Amygdala (tissue), 56 donors: ENCODE measurements at places on chromosomes 3 and 15.

DNA sequence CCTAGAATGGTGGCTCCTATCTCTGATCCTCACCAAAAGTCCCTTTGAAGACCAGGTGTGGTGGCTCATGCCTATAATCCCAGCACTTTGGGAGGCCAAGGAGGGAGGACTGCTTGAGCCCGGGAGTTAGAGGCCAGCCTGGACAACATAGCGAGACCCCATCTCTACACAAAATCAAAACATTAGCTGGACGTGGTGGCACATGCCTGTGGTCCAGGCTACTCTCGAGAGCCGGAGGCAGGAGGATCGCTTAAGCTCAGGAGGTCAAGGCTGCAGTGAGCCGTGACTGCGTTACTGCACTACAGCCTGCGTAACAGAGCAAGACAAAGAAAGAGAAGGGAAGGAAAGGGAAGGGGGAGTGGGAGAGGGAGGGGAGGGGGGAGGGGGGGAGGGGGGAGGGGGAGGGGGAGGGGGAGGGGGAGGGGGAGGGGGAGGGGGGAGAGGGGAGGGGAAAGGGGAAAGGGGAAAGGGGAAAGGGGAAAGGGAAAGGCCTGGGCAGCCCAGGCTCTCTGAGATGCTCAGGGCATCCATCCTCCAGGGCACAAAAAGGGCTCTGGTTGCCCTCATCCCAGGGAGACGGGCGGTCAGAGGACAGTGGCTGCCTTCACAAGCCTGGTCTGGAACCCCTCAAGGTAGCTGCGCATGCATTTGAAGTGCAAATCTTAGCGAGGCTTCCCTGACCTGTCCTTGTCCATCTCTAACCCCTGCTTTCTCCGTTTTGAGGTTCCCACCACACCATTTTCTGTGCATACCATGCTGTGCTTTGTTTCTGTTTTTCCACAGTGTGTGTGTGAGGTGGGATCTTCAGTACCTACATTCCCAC, 76.1 kb downstream of the LDHAL6B start:
- no peak for DNase-seq

GRCh38 chr3:177921153-177921552, 615.1 kb upstream of the KCNMB2 start:
- DNase-seq, result no peak

DNA sequence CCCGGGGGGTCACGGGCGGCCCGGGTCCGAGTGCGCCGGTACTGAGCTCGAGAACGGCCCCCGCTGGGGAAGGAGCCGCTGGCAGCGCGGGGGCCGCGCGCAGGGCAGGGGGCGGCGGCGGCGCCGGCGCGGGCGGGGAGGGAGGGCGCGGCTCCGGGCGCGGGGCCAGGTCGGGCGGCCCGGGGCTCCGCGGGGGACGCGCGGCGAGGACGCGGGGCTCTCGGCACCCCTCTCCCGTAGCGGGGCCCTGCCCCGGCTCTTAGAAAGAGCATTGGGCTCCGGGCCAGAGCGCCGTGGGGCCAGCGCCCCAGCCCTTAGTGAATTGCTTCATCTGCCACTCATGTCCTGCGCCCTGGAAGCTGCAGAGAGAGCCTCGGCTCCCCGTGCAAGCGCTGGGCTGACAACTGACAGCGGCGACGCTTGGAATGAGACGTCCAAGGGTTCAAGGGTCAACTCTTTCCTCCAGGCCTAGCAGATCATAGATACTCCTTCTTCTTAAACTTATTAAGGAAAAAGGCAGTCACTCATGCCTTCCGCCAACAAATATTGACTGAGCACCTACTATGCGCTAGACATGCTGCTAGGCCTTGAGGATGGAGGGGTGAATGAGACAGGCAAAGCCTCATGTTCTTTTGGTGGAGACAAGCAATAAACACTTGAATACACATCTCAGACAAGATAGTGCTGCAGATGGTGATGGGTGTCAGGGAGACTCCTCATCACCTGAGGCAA, 140.8 kb downstream of the SMAD6 start:
- DNase-seq, result no peak

DNA sequence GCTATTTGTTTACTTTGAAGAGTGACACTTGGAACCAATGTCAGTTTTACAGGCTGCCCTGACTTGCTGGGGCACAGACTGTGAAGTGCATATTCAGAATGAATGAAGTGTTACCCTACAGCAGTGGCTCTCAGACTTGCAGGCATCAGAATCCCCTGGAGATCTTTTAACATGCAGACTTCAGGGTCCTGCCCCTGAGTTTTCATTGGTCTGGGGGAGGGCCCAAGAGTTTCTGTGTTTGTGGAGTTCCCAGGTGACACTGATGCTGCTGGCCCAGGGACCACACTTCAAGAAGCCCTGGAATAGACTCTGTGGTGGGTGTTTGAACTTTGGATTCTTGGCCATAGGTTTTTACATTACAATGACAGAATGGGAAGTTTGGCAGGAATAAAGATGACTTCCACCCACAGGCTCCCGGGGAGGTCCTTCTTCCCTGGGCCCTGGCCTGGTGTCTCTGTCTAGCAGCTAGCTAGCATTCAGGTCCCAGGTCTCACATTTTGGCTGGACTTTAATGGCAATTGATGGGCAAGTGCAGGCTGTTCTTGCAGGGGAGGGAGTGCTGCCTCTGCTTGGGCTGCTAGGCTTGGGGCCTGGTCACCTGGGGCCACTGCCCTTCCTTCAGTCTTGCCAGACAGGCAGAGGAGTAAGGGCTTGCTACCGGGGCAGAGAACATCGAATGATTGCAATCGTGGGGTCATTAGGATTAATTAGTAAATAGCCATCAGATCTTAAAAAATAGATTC, 149.0 kb downstream of the APBA2 start:
- no peak for DNase-seq

- DNase-seq, result no peak
Observed at GRCh38 chr3:146496251-146496650, 26.9 kb upstream of the PLSCR2 start.

DNA sequence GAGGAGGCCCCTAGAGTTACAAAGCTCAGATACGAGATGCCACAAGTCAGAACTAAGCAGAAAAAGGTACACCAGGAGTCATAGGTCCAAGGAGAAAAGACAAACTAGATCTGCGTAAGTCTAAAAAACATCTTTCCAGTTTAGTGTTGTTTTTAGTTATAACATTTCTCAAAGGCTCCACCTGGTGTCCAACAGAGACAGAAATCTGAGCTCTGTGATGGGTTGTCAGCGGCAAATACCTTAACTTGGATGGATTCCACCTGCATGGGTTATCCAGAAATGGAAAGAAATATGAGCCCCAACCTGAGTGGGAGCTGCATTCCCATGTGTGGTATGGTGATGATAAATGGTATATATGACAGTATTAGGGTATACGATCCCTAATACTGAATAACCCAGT, 238.6 kb upstream of the CHRM5 start:
- no peak for DNase-seq

DNA sequence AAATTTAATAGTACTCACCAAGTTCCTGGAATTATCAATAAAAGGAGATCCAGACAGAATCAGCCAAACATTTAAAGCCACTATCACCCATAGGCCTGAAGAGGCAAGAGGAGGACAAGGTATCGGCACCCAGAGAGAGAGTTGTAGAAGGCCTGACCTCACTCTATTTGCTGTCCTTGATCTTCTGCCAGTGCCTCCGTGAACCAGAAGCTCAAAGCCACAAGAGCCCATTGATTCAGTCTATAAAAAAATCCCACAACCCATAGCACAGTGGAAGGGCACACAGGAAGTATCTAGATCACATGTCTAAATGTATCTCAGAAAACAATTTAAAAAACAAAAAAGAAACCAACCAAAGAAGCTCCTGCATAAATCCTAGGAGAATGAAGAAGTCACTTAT, 68.6 kb upstream of the FAM174B start:
- no peak for DNase-seq

DNA sequence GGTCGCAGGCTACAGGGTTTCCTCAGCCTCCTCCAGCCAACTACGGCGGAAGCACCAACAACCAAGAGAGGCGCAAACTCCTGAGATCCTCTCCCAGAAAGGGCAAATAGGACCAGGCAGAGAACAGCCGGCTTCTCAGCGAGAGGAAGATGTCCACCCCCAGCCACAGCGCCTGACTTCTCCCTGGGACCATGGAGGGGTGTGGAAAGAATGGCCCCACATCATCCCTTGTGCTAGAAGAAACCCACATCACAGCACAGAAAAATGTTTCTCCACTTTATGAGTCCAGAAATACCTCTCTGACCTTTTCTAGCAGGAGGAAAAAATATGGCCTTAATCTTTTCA, 105.7 kb downstream of the XXYLT1 start:
- no peak for DNase-seq
